ENCODE measurements at places on chromosomes 7 and 10.

DNA sequence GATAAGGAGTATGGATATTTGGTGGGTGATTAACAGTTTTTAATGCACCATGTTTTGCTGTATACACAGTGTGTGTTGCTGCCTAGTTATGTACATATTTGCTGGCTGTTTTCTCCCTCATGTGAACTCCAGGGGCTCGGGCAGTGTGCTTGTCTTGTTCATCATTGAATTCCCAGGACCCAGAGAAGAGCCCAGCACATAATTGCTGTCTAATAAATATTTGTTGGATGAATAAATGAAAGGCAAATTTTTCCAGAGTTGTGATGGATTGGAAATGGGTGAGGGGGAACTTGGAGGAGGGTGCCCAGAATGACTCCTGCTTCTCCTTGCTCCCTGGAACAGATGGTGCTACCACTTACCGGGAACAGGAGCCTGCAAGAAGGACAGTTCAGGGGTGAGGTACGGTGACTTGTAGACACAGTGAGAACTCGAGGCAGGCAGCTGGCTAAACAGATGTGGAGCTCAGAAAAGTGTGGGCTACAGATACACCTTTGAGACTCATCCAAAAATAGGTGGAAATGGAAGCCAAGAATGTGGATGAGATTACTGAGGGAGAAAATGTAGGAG is 586.8 kb upstream of the MGMT start:
- no peak for DNase-seq

DNA sequence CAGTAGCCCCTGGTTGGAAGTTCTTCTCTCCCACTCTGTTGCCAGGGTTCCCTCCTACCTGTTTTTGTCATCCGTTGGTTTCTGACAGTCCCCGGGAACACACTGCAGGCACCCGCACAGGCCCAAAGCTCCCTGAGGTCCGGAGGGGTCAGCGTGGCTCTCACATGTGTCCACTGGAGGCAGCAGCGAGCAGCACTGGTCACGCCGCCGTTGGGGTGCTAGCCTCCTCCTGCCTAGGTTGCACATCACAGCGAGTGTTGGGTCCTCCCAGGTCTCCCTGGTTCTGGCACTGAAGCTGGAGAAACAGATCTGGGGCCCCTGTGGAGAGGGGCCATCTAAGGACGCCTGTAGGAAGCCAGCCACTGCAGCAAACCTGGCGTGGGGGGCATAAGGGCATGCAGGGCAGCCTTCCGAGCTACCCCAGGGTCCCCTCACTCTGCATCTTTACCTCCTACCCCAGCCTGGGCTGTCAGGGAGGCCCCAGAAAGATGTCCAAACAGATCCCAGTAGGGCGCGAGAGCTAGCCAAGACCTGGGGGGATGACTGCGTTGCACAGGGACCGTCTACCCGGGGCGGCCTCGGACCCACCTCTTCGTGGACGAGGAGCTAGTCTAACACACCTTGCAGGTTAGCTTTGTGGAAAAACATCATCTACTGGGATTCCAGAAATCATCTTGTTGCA is 28.9 kb downstream of the LRRC27 start:
- DNase-seq: no peak

DNA sequence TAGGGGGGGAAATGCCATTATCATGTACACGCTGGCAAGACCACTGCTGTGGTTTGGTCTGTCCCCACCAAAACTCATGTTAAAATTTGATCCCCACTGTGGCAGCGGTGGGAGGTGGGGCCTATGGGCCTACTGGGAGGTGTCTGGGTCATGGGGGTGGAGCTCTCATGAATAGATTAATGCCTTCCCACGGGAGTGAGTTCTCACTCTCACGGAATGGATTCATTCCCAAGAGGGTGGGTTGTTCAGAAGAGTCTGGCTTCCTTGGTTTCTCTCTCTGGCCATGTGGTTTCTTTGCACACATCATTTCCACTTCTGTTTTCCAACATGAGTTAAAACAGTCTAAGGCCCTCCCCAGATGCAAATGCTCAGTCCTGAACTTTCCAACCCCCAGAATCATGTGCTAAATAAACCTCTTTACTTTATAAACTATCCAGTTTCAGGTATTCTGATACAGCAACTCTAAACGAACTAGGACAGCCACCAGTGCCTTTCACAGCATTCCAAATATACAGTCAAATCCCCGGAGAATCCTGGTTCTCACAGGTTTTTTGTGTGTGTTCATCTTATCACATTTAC is 44.3 kb downstream of the SMURF1 start:
- DNase-seq: no peak

GRCh38 chr7:17185690-17186070 is 112.8 kb upstream of the AHR start:
- DNase-seq: peak; percentile 27

- no peak for DNase-seq
Measured at GRCh38 chr7:109473172-109473571, 903.5 kb downstream of the DNAJB9 start.

DNA sequence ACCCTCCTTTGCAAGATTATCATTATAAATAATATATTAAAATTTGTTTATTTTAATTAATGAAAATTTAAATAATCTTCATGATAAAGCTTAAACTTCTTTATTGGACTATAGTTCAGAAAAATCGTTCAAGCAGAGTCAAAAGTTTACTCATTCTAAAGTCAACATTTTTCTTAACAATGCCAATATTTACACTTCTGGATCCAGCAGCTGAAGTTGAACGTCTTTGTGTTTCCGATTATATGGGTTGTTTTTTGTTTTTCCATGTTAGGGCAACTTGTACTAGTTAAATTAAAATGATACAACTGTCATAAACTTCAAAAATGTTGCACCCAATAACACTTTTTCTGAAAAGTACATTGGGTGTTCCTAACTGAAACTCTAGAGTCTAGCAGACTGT is 43.8 kb downstream of the GRB10 start:
- no peak for DNase-seq

DNA sequence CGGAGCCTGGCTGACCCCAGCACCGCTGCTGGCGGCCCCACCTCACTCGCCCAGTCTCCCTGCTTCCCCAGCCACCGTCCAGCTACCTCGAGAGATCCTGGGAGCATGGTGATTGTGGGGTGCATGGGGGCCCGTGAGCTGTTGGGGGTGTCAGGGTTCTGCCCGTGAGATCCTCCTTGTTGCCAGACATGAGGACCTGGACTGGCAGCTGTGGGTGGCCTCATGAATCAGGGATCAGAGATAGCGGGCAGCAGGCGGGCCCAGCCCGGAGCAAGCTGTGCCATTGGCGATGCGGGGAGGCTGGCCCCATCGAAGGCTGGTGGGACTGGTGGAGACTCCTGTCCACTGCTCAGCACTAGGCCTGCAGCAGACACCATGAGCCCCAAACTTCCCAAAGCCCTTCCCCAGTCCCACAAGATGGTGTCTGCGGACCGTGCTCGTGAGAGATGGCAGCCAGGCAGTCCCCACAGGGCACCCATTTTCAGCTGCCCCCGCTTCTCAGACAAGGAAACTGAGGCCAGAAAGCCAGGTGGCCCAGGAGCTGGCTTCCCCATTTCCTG is 75.6 kb downstream of the LHPP start:
- no peak for DNase-seq

- peak; percentile 62 for DNase-seq
Measured at GRCh38 chr7:122132341-122132740, 11.7 kb downstream of the AASS start.

DNA sequence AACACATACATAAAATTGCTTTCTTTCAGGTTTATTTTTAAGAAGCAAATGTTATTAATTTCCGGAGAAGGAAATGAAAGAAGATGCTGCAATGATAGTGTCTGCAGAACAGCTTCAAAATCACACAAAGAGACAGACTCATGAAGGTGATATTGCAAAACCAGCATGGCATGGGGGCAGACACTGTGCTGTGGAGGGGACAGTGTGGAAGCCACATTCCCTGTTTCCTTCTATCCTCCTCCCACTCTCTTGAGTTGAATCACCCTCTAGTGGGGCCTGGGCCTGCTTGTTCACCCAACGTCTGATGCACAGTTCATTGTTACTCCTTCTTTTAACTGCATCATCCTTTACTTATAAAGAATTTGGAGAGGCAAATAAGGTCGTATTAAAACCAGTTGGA is 104.0 kb upstream of the INSIG1 start:
- DNase-seq: no peak

DNA sequence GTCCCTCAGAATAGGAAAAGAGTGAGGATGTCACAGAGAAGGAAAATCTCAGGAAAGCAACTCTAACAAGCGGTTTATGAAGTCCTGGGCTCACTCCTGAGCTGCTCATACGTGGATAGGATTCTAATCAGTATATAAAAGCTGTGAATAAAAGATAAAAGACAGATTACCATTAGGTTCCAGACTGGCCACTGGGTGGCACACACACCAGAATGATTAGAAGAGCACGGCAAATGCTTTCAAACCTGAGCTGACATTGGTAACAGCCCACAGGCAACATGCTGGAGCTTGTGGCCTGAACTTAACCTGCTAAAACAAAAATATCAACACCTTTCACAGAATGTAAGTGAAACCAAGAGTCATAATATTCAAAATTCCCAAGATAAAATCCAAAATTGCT is 370.8 kb downstream of the GRID1 start:
- DNase-seq: peak; percentile 26

- no peak for DNase-seq
Measured at GRCh38 chr10:97116462-97117162, 69.1 kb downstream of the SLIT1 start.

- DNase-seq: no peak
Measured at GRCh38 chr10:33031815-33032653, 74.0 kb upstream of the ITGB1 start.

- DNase-seq: no peak
Measured at GRCh38 chr7:82050792-82051191, 280.9 kb upstream of the HGF start.

DNA sequence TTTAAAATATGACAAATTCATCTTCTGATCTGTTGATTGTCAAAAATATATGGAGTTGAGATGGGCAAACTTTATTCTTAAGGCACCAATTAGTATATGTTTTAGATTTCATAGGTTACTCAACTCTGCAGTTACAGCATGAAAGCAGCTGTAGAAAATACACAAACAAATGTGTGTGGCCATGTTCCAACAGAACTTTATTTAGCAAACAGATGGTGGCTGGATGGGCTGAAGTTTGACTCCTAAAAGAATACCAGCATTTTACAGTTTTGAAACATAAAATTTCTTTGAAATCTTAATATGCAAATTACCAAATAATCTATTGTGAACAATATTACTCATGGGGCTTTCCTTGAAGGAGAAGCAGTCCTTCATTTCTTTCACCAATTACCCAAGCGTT is 1206.0 kb upstream of the LRRTM3 start:
- no peak for DNase-seq

GRCh38 chr10:30816820-30817171 is 187.2 kb upstream of the LYZL2 start:
- DNase-seq: no peak

- DNase-seq: peak; percentile 3
Measured at GRCh38 chr10:35705671-35706070, 63.6 kb upstream of the FZD8 start.

GRCh38 chr7:136293272-136293671 is 316.1 kb upstream of the MTPN start:
- no peak for DNase-seq

GRCh38 chr10:98572594-98572993 is 125.9 kb upstream of the HPS1 start:
- DNase-seq: no peak

DNA sequence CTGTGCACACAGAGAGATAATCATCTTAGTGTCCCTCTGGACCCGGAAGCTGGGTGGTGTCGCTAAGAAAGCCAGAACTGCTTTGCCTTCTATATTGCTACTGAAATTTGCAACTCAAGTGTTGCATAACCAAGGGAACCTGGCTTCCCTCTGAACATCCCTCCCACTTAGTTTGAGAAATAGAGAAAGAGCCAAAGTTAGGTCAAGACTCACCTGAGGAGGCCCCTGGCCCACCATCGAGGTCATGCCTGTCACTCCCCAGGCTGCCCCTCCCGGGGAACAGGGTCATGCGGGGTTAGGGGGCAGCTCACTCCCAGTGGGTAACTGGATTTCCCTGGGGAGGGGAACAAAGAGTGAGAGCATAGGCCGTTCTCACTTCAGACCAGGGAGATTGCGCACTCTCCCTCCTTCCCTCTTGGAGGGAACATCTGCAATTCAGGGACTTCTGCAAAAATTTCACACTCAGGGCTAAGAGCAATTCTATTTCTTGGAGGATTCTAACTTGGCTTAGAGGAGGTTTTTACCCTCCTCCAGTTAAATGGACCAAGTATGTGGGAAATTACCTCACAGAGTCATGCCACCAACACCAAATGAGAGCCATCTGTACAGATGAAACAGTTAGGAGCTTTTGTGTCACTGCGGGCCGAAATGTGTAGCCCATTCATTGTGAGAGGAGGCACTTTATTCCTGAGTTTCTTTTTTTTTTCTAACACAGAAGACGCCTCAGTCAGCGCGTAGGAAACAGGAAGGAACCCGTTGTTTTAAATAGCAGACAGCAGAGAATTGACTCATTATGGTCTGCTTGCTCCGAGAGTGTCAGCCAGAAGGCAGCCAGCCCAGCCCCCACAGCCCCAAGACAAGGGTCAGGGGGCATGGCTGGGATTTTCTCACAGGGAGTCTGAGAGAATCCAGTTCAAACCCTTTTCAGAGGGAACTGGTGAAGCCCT is 221.3 kb downstream of the ARHGAP12 start:
- DNase-seq: peak; percentile 32

GRCh38 chr7:106788637-106789036 is 76.4 kb upstream of the PIK3CG start:
- no peak for DNase-seq

GRCh38 chr7:44287488-44288380 is 37.7 kb downstream of the CAMK2B start:
- no peak for DNase-seq

DNA sequence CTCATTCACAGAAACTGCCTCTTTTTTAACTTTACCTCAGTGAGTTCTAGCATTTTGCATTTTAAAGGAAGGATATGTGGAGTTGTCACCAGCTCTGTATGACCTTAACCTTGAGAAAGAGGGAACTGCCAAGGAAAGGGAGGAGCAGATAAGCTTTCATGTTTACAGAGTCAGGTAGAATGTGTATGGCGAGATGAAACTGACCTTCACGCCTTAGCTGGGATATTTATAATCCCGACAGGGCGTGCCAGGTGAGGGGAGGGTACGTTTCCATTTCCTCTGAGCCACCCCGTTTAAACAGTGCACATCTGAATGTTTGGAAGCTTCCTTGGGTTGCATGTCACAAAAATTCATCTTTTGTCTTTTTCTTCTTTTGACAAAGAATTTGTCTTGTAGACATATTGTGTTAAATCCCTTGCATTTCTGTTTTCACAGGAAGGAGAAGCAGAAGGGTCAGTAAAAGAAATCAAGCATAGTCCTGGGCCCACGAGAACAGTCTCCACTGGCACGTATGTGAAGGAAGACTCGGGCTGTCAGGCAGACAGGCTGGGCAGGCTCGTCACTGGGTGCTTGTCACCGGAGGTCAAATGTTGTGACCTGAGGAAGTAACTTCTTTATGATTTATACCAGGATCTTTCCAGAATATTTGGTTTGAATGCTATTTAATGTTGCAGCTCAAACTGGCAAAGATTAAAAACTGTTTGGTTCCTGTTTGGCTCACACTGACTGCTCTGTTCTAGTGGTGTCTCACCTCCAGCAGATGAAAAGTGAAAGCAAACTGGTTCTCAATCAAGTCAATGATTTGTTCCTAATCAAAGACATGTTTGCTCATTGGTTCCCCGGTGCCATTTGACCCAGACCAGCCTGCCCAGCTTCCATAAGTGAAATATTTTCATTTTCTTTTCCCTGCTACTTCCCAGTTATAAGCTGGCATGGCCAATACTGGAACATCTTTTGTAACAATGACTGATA is 16.2 kb downstream of the OPTN start:
- no peak for DNase-seq

- no peak for DNase-seq
Measured at GRCh38 chr10:14889318-14889717, 10.7 kb downstream of the SUV39H2 start.

- DNase-seq: peak; percentile 30
Measured at GRCh38 chr7:158695726-158696452, 8.7 kb downstream of the NCAPG2 start.
